ENCODE measurements at places on chromosomes 16 and 17.

DNA sequence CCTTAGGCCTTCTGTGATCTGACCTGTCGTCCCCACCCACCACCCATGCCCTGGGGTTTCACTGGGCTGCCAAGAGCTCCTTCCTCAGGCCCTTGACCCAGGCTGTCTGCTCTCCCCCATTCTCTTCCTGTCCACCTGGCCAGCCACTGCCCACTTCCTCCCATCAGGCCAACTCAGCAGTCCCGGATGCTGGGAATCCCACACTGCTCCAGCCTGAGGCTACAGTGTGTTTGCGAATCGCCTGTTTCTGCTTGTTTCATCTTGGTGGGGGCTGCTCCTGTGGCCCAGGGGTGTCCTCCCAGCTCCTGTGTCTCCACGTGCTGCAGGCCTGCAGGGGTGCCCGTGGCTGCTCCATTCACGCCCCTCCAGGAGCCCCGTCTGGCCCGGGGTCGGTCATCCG is 839 bp upstream of the METRN start:
- no peak overlapping the region for H3K27ac ChIP-seq
- no peaks in the 10 kb centered on the region for H3K36me3 ChIP-seq
- DNase-seq, result no peak
- peaks cover 1% of the 10 kb centered on the region for H3K4me1 ChIP-seq
- no peaks in the 10 kb centered on the region for H3K27me3 ChIP-seq

DNA sequence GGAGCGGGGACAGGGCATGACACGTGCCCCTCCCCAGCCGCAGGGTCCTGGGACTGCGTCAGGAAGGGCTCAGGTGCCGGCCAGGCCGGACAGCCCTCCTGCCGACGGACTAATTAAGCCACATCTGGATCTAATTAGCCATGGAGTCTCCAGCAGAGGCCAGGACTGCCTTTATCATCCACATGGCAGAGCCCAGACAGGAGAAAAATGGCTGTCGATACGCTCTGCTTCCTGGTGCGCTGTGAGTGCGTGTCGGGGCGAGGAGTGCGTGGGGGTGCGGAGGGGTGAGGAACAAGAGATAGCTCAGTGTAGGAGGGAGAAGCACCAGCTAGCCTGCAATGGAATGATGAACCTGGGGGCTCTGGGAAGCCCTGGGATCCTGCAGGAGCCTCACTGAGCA is 218.8 kb downstream of the IRF8 start:
- H3K27ac ChIP-seq, result no peak overlapping the region
- DNase-seq, result no peak
- no peaks in the 10 kb centered on the region for H3K36me3 ChIP-seq
- H3K27me3 ChIP-seq, result no peaks in the 10 kb centered on the region

- H3K27me3 ChIP-seq, result no peaks in the 10 kb centered on the region
- H3K27ac ChIP-seq, result peak overlapping the region; percentile 60
- peak; percentile 16 for DNase-seq
These were observed 496 bp downstream of the EZH1 start for GRCh38 chr17:42744283-42744805.

DNA sequence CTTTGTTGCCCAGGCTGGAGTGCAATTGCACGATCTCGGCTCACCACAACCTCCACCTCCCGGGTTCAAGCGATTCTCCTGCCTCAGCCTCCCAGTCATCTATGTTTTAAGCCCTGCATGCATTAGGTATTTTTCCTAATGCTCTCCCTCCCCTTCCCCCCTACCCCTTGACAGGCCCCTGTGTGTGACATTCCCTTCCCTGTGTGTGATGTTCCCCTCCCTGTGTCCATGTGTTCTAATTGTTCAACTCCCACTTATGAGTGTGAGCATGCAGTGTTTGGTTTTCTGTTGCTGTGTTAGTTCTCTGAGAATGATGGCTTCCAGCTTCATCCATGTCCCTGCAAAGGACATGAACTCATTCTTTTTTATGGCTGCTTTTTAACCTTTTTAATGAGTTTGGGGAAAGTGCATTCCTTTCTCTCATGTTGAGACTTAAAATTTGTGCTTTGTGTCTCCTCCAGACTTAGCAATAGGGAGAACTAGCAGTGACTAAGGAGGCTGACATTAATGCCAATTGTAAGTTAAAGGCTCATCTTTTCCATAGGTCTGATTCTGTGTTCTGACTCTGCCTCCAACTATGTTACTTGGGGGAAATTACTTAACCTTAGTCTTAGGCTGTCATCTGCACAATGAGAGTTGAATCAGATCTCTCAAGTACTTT is 17.7 kb upstream of the PHAF1 start:
- no peak for DNase-seq
- H3K27ac ChIP-seq, result no peak overlapping the region
- no peak overlapping the region for H3K4me3 ChIP-seq
- no peaks in the 10 kb centered on the region for H3K27me3 ChIP-seq

DNA sequence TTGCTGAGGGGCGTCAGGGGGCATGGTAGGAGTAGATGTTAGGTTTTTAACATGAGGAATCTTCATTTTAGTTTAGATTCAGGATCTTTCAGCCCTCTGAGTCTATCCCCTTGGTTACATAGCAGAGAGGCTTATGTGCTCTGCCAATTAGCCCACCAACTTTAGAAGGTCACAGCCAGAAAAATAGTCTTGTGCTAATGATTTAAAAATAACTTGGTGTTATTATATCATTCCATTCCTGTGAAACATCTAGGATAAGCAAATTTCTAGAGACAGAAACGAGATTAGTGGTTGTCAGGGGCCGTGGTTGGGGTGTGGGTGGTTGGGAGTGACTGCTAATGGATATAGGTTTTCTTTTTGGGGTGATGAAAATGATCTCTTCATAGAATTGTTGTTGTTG is 183.7 kb downstream of the SNX29 start:
- H3K4me1 ChIP-seq, result peaks cover 9% of the 10 kb centered on the region
- H3K36me3 ChIP-seq, result peaks cover 9% of the 10 kb centered on the region

DNA sequence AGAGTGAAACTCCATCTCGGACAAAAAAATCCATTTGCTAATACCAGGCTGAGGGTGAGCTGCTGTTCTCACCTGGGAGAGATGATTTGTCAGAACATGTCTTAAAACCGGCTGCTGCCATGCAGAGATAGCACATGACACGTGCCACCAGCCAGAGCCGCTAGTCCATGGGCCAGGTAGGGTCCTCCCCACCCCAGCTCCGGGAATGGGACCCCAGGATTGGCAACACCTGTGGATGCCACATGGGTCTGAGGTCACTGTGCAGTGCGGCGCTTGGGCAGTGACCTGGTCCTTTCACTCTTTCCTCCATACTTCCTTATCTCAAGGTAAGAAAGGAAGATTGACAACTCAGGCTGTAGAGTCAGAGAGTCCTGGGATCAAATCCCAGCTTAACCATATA is 393.3 kb upstream of the TNRC6C start:
- no peaks in the 10 kb centered on the region for H3K36me3 ChIP-seq
- no peaks in the 10 kb centered on the region for H3K4me1 ChIP-seq
- H3K4me3 ChIP-seq, result no peak overlapping the region
- H3K27ac ChIP-seq, result no peak overlapping the region
- no peak for DNase-seq

- no peak overlapping the region for H3K27ac ChIP-seq
- no peaks in the 10 kb centered on the region for H3K4me1 ChIP-seq
- no peak for DNase-seq
- no peak overlapping the region for H3K4me3 ChIP-seq
- no peaks in the 10 kb centered on the region for H3K27me3 ChIP-seq
- no peaks in the 10 kb centered on the region for H3K36me3 ChIP-seq
These were observed 197.0 kb downstream of the AXIN2 start for GRCh38 chr17:65364438-65364837.

- H3K36me3 ChIP-seq, result no peaks in the 10 kb centered on the region
- peaks cover 17% of the 10 kb centered on the region for H3K4me1 ChIP-seq
- no peaks in the 10 kb centered on the region for H3K27me3 ChIP-seq
- H3K27ac ChIP-seq, result no peak overlapping the region
- peak; percentile 57 for DNase-seq
These were observed 4.6 kb upstream of the DRC7 start for GRCh38 chr16:57689762-57690558.

GRCh38 chr17:41986634-41987033 is 20.0 kb downstream of the CNP start:
- no peak overlapping the region for H3K27ac ChIP-seq
- H3K4me1 ChIP-seq, result no peaks in the 10 kb centered on the region
- no peak for DNase-seq
- no peak overlapping the region for H3K4me3 ChIP-seq

DNA sequence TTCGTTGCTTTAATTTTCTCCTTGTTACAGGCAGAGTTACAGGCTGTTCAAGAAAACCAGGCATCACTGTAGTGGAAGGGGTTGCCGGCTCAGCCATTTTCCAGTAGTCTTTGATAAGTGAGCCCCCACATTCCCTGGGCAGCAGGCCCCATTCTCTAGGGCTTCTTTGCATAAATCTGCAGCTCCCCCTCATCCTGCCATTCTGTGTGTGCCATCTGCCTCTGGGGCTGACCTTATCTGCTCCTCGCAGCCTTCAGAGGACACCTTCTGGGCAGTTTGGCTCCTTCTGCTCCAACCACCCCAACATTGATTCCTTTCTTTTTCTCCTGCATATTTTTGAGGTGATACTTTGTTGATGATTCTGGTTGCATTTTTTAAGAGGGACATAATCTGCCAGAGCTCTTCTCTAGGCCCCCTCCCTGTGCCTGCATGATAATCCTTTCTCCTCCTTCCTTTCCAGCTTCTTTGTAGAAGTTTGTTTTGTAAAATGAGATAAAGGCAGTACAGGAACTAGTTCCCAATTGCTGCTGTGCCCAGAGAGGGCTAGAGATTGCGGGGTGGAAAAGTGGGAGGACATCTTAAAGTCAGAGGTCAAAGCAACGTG is 17.1 kb downstream of the RND2 start:
- no peak overlapping the region for H3K27ac ChIP-seq
- H3K27me3 ChIP-seq, result no peaks in the 10 kb centered on the region

DNA sequence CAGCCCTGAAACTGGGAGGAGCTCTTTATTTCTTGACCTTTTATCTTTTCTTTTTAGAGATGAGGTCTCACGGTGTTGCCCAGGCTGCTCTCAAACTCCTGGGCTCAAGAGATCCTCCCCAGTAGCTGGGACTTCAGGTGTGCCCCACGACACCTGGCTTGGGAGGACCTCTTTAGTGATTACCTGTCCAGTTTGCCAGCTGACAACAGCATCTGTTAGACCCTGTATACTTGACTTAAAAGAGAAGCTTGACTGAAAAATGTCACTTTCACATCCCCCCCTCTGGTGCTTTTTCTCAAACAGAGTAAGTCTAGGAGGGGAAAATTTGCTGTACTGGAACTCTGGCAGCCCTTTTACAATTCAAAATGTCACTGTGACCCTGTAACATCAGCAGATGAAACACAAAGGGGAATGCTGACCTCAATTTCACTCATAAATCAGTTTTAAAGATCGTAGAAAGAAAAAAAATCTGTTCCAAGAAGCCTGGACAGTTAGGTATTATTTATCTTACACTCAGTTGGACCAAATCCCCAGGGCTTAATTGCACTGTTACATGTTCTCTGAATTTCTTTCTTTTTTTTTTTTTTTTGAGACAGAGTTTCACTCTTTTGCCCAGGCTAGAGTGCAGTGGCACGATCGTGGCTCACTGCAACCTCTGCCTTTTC is 1.8 kb upstream of the ERN1 start:
- no peak for DNase-seq
- no peaks in the 10 kb centered on the region for H3K36me3 ChIP-seq
- H3K4me3 ChIP-seq, result 0 out of 2 replicates have a peak overlapping the region, but pooled peaks have one; percentile 4
- H3K27ac ChIP-seq, result peak overlapping the region; percentile 83

GRCh38 chr17:77184474-77184873 is 43.7 kb downstream of the SEC14L1 start:
- no peaks in the 10 kb centered on the region for H3K27me3 ChIP-seq
- H3K4me1 ChIP-seq, result peaks cover 64% of the 10 kb centered on the region
- H3K4me3 ChIP-seq, result no peak overlapping the region
- H3K36me3 ChIP-seq, result peaks cover 5% of the 10 kb centered on the region
- no peak for DNase-seq

DNA sequence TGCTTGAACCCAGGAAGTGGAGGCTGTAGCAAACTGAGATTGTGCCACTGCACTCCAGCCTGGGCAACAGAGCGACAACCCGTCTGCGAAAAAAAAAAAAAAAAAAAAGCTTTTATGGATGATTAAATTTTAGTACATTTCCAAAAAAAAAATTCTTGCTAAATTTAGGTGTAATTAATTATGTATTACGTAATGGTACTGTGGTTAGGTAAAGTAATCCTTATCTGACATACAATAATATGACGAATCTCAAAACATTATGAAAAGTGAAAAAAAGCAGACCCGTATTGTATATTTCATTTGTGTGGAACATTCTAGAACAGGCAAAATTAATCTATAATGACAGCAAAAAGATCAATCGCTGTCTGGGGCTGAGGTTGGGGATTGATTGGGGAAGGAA is 10.3 kb upstream of the CORO1A start:
- DNase-seq, result no peak
- no peaks in the 10 kb centered on the region for H3K4me1 ChIP-seq
- no peak overlapping the region for H3K4me3 ChIP-seq
- no peaks in the 10 kb centered on the region for H3K36me3 ChIP-seq
- H3K27ac ChIP-seq, result no peak overlapping the region

GRCh38 chr16:70754851-70755600 is 45.9 kb downstream of the VAC14 start:
- H3K36me3 ChIP-seq, result peaks cover 4% of the 10 kb centered on the region
- DNase-seq, result no peak
- H3K4me3 ChIP-seq, result no peak overlapping the region
- H3K4me1 ChIP-seq, result no peaks in the 10 kb centered on the region
- H3K27me3 ChIP-seq, result no peaks in the 10 kb centered on the region
- H3K27ac ChIP-seq, result no peak overlapping the region

- no peaks in the 10 kb centered on the region for H3K27me3 ChIP-seq
- DNase-seq, result no peak
- no peaks in the 10 kb centered on the region for H3K36me3 ChIP-seq
- H3K4me3 ChIP-seq, result no peak overlapping the region
These were observed 126.0 kb upstream of the CIBAR2 start for GRCh38 chr16:85238233-85238647.

DNA sequence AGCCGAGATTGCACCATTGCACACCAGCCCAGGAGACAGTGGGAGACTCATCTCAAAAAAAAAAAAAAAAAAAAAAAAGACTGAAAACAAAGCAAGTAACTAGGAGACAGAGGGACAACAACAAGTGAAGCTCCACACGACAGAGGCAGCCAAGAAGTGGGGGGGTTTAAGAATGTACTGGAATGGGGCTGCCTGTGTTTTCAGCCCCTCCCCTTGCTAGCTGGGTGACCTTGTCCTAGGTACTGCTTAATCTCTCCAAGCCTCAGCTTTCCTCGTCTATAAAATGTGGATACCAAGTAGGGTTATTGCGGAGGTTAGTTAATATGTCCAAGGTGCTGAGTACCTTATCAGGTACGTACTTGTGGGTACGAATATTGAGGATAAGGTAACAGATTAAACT is 163.8 kb upstream of the CACNG5 start:
- no peaks in the 10 kb centered on the region for H3K27me3 ChIP-seq
- no peaks in the 10 kb centered on the region for H3K36me3 ChIP-seq
- no peak for DNase-seq
- no peak overlapping the region for H3K27ac ChIP-seq
- H3K4me3 ChIP-seq, result no peak overlapping the region

GRCh38 chr17:39271546-39271945 is 45.8 kb upstream of the STAC2 start:
- DNase-seq, result no peak
- H3K4me3 ChIP-seq, result no peak overlapping the region
- no peak overlapping the region for H3K27ac ChIP-seq
- H3K4me1 ChIP-seq, result no peaks in the 10 kb centered on the region
- peaks cover 2% of the 10 kb centered on the region for H3K36me3 ChIP-seq
- no peaks in the 10 kb centered on the region for H3K27me3 ChIP-seq

- no peaks in the 10 kb centered on the region for H3K4me1 ChIP-seq
- H3K27ac ChIP-seq, result no peak overlapping the region
- DNase-seq, result no peak
- no peaks in the 10 kb centered on the region for H3K36me3 ChIP-seq
- no peak overlapping the region for H3K4me3 ChIP-seq
- no peaks in the 10 kb centered on the region for H3K27me3 ChIP-seq
These were observed 230.1 kb upstream of the TNRC6C start for GRCh38 chr17:77728474-77728795.

- H3K27ac ChIP-seq, result no peak overlapping the region
- DNase-seq, result no peak
- H3K4me1 ChIP-seq, result no peaks in the 10 kb centered on the region
These were observed 33.3 kb downstream of the PLCD3 start for GRCh38 chr17:45098869-45099616.

Data from GM12878 (cell line).